Lung (tissue), 17 donors: ENCODE measurements at places on chromosomes 6 and 20.
A peak's percentile ranks its signal among the peaks of the same experiment; 100 is the strongest.

DNA sequence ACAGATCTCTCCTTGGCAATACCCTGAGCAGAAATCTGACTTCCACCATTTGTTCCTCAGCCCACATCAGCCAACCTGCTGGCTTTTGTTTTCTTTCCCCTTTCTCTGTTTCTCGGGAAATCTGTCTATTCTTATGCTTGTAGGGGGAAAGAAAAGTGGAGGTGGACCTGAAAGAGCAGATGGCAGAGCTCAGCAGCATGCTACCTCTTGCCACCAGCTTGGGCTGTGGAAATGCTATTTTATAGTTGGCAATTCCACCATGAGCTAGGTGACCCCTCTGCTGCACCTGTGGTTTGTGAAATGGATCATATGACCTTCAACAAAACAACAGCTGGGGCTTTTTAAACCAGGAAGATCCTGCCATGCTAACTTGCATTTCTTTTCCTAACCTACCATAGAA is 6.8 kb upstream of the SPATS1 start:
- DNase-seq, result no peak

DNA sequence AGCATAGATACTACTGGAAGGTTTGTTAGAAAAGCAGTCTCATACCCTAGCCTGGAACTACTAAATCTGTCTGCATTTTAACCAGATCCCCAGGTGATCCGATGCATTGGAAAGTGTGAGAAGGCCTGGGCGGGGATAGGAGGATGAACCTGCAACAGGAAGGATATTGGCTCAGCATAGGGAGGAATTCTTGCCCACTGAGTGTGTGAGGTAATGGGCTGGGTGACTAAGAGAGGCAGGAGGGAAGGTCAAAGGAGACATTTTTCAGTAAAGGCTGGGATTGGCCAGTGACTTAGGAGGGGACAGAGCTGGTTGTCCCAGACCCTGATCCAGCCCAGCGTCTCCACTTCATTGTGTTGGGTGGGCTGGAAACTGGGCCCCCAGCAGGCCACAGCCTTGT is 191.0 kb upstream of the LRFN2 start:
- DNase-seq, result no peak

DNA sequence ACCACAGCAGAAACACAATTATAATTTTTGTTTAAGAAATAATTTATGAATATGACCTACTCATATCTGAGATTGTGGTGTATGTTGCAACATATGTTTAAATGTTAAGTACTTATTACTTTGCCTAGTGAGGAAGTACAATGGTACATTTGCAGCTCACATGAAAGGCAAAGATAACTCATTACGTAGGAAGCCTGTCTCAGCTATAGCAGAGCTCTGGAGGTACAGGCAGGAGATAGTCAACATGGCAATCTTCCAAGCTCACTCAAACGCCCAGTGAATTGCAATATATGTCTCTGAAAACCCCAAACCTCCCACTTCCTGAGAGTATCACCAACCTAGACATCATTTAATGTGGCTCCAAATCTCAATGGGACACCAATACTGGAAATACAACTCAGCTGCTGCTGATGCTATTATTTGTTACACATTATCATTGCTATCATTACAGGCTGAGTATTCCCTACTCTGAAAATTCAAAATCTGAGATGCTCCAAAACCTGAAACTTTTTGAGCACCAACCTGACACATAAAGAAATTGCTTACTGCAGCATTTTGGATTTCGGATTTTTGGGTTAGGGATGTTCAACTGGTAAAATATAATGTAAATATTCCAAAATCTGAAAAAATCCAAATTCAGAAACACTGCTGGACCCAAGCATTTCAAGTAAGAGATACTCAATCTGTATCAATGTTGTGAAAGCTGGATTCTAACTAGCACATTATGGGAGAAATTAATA is 25.1 kb upstream of the GSTA4 start:
- no peak for DNase-seq

DNA sequence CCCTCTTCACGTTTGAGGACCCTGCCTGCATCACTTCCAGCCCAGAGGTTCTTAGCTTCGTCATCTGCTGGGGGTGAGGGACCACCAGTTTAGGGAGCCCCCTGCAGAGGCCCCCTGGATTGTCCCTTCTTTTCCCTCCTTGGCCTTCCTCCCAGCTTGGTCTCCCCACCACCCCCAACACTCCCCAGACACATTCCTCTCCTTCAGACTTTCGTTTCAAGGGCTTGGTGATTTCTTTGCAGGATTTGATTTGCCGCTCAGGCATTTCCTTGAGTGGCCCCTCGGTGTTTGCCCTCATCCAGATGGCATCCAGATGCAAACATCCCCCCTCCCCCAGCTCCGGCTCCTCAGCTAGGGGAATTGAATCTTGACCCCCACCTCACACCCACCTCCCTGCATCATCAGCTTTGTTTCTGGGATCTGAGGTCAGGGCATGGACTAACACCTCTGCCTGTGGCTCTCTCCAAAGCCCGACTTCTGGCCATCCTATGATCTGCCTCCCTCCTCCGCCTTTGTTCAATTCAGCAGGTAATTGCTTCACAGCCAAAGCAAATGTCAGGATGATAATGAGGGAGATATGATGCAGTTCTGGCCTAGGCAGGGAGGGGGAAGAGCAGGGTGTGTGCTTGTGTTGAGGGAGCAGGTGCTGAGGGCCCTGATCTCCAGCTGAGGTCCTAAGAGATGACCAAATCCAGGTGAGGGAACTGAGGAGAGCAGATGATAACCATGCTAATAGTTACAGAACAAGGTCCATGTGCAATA is 141.5 kb downstream of the VEGFA start:
- DNase-seq, result peak; percentile 63

DNA sequence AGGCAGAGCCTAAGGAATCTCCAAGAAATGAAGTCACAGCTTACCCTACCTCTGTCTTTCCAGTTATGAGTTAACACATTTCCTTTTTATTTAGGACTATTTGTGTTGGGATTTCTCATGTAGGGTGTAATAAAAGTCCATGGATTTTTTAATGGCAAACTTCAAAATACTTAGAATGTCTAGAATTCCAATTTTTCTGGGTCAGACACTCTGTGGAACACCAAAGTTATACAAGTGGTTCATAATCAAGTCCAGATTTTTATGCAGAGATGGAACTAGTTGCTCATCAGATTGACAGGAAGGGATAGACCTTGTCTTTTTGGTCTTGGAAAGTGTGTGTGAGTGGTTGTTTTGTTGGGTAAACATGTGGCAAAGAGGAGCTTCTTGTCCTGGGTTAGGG is 303.5 kb upstream of the RNF24 start:
- DNase-seq, result no peak

- DNase-seq, result peak; percentile 32
Observed at GRCh38 chr20:5171064-5171789, 44.4 kb downstream of the CDS2 start.

DNA sequence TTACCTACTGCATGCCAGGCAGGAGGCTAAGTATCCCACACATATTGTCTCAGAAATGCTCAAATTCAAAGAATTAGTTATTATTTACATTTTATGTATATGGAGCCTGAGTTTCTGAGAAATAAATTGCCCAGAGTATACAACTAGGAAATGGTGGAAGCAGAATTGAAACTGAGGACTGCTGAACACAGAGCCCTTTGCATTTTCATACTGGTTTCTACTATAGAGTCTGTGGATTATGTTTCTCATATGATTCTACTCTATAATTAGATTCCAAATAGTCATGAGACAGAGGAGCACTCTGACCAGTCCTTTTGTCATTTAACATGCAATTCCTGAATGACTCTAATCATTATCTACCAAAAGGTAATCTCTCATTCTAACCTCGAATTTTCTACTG is 254.3 kb downstream of the LMBRD1 start:
- no peak for DNase-seq

GRCh38 chr20:48186915-48187314 is 401.6 kb upstream of the SULF2 start:
- DNase-seq, result no peak

DNA sequence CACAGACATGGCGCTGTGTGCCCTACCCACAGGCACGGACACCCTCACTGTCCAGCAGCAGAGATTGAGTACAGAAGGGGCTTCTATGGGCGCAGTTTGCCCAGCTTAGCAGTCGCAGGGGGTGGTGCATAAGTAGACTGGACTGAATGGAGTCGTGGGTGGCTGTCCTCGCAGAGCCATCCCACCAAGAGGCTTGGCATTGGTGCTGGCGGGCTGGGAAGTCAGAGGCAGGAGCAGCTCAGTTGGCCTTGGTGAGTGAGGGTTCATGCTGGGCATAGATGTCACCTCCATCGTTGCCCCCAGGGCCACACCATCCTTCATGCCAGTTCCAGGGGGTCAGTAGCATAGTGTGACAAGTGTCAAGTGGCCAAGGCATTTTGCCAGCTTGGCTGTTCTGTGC is 25.2 kb downstream of the SUMO4 start:
- no peak for DNase-seq

- peak; percentile 59 for DNase-seq
Observed at GRCh38 chr20:47205577-47206123, 150.8 kb downstream of the ZMYND8 start.

- no peak for DNase-seq
Observed at GRCh38 chr6:103729658-103730057, 1130.1 kb downstream of the HACE1 start.

GRCh38 chr6:166441325-166442078 is 58.8 kb upstream of the MPC1 start:
- DNase-seq, result peak; percentile 16

DNA sequence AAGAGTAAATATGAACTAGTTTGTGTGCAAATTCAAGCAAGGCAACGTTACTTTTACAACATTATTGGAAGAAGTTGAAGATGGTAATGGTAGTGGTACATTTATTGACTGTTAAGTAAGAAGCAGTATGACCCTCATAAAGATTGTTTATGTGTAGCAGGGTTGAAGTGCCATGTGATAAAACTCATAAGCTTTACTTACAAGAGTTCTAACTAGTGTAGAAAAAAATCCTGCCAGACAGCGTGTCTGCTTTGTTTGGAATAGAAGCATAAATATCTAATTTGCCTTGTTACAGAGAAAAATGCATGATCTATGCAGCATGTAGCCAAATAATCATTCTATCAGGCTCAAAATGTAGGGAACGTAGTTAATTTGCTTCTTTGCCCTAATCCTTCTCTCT is 450.8 kb upstream of the SOX4 start:
- peak; percentile 18 for DNase-seq

GRCh38 chr6:78947962-78948361 is 80.6 kb downstream of the IRAK1BP1 start:
- no peak for DNase-seq

DNA sequence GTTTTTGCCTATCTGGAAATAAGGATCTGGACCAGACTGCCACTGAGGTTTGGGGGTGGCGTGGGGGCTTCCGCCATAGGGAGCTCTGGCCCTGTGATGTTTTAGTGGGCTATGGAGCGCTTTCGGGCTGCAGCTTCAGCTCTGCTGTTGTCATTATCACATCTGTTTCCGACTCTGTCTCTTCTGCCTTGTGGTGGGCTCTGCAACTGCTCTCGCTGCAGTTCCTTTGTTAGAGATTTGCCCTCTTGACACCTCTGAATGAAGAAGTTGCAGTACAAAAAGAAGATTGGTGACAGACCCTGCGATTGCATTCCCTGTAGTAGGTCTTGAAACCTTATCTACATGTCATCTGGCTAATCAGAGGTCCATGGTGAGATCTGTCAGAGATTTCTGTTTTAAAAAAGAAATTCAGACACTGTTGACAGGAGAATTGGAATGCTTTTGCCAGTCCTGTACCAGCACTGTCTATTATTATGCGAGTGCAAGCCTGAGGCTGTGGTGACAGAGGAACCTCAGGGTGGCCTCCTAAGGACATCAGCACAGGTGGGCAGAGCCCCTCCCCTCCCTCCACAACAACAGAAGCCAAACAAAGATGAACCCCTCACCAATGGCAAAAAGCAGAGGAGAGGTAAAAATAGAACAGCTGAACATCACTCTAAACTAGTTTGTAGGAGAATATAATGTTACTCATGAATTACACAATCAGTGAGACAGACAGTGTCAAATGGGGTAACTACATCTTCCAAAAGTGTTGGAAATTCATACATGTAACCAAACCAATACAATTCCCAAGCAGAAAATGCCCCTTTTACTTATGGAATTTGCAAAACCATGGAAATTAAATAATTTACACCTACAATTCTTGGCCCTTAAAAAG is 63.5 kb upstream of the DEFB112 start:
- DNase-seq, result no peak

GRCh38 chr6:30875244-30876038 is 8.9 kb upstream of the DDR1 start:
- no peak for DNase-seq

- no peak for DNase-seq
Observed at GRCh38 chr6:1917626-1918371, 308.1 kb downstream of the FOXC1 start.

GRCh38 chr6:66568271-66568670 is 861.2 kb upstream of the EYS start:
- DNase-seq, result no peak

DNA sequence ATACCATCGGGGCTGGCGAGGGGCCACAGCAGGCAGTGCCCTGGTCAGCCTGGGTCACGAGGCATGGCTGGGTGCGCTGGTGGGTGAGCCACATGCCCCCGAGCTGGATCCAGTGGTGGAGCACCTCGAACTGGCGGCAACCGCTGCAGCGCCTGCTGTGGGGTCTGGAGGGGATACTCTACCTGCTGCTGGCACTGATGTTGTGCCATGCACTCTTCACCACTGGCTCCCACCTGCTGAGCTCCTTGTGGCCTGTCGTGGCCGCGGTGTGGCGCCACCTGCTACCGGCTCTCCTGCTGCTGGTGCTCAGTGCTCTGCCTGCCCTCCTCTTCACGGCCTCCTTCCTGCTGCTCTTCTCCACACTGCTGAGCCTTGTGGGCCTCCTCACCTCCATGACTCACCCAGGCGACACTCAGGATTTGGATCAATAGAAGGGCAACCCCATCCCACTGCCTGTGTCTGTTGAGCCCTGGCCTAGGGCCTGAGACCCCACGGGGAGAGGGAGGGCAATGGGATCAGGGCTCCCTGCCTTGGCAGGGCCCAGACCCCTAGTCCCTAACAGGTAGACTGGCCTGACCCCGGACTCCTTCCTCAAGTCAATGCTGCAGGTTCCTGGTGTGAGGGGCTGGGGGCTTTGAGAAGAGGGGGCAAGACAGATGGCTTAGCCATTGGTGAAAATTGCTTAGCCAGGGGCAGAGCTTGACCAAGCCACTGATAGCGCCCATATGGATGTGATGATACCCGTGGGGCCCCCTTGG is 598 bp downstream of the TMEM239 start:
- no peak for DNase-seq
